NCI-H1436 treated with DMSO at 0.1 percent for 48 hours (cell line): ENCODE measurements at places on chromosomes 2 and 18.

- DNase-seq: no peak
Measured at GRCh38 chr2:170897108-170897507, 31.9 kb upstream of the GORASP2 start.

DNA sequence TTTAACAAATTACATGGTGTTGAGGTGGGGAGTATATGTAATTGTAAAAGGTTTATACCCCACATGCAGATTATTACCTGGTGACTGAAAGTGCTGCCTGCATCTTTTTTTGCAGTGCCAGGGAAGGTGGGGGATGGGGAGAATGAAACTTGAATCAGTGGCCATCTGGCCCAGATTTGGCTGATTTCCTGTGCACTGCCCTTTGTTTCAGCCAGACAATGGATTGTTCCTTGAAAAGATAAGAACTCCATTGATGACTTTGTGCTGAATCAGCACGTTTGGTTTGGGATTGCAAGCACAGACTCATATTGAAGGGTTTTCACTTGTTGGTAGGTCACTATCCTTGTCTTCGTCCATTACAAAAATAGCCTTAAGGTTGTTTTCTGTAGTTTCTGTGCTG, 20.9 kb downstream of the GREB1L start:
- DNase-seq: no peak

GRCh38 chr18:46706968-46707367, 49.9 kb downstream of the ST8SIA5 start:
- no peak for DNase-seq

DNA sequence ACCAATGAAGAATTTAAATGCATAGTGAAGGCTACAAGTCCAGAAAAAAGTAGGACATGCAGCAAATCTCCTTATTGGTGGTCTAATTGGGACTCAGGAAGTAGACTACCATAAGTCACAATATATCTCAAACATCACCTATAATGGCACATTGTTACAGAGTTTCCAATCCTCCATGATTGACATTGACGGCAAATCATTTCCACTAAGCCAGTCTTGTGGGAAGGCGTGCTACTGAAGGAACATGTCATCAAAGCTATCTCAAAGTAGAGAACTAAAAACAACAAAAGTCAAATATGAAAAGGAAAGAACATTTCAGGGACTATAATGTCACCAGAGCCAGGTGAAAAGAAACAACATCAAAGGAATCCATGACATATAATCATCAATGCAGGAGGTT, 166.4 kb upstream of the PID1 start:
- DNase-seq: no peak

DNA sequence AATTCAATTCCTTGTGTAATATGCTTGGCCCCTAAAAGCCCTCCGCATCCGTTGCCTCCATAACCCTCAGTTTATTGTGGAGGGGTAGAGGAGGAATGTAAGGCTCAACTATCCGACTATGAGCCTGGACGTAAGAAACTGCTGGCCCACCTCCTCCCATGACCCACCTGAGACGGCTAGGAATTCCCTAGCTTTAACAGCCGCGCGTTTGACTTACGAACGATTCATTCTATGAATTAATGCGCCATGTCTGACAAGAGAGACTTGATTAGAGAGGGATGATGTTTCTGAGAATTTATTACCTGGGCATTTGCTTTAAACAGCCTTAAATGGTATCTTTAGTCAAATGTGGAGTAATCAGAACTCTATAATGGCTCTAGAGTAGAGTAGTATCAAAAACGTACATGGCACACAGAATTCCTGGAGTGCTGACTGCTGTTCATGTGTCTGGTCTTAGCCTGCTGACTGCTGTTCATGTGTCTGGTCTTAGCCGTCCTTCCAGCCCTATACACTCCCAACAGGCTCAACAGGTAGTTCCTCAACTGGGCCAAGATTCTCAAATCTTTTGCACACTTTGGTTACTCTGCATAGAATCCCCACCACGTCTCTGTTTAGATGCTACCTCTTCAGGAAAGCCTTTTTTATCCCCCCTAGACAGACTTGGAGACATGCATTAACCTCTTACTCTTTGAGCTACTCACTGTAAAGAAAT, 899 bp upstream of the GFPT1 start:
- DNase-seq: no peak

- DNase-seq: peak; percentile 39
Measured at GRCh38 chr2:206442833-206443734, at the start of gene ADAM23. ADAM23 (plus strand) TSS chr2:206443532; CDS start chr2:206443867, 335 bp downstream.

- DNase-seq: no peak
Measured at GRCh38 chr18:76406791-76407190, 88.3 kb downstream of the ZNF516 start.

DNA sequence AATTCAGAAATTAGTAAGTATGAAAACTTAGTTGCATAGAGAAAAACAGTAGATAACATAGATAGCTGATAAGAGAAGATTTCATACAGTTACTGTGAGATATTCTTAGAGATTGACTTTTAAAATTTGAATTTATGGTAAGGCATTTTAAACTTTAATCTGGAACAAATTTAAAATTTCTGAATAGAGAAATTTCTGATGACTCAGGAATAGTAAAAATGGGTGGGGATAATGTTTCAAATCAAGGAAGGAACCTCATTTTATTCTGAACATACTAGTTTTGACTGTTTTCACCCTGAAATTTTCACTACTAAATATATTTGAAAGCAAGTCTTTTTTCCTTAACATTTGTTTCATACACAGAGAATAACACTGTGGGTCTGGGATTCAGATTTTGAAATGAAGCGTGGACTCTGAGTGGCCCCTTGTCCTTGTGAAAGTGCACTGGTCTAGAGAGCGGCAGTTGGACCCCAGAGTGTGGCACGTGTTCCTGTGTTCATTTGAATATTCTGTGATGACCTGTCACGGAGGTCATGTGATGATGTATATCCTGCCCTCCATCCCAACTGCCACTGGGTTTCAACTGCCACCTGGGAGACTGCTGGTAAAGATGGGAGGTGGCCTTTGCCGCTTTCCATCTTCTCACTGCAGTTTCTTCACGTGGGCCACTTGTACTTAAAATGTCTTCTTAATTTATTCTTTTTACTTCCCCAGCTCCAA, 38.5 kb upstream of the RAB6D start:
- DNase-seq: no peak

DNA sequence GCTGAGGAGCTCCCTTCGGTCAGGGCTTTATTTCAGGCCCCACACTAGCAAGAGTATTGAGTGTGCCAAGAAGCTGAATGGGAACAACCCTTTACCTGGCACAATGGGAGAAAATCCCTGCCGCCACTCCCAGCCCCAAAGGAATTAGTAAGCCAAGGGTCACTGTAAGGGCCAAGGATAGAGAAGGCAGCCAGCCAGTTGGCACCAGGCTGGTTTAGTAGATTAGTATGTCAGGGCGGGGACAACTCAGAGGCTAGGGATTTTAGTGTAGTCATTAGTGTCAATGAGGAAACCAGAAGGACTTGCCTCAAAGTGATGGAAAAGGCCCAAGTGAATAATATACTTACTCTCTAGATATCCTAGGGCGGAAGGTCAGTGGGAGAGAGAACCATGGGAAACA, 34.9 kb upstream of the CYP26B1 start:
- DNase-seq: no peak

GRCh38 chr2:16726147-16726546, 60.5 kb upstream of the CYRIA start:
- DNase-seq: no peak

- no peak for DNase-seq
Measured at GRCh38 chr2:212193056-212193455, 345.5 kb downstream of the ERBB4 start.

- no peak for DNase-seq
Measured at GRCh38 chr2:134327367-134327766, 73.5 kb downstream of the MGAT5 start.

- DNase-seq: no peak
Measured at GRCh38 chr2:100928235-100928634, 73.9 kb upstream of the RPL31 start.

GRCh38 chr2:18834341-18834740, 245.0 kb upstream of the NT5C1B start:
- no peak for DNase-seq

DNA sequence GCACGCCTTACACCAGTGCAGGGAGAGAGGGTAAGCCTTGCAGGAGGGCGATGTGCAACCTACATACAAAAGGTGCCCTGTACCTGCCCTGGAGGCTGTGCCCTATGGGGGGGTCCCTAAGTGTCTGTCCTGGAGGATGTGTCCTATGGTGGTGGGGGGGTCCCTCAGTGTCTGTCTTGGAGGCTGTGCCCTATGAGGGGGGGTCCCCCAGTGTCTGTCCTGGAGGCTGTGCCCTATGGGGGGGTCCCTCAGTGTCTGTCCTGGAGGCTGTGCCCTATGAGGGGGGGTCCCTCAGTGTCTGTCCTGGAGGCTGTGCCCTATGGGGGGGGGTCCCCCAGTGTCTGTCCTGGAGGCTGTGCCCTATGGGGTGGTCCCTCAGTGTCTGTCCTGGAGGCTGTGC, 216.6 kb downstream of the HDAC4 start:
- DNase-seq: no peak

DNA sequence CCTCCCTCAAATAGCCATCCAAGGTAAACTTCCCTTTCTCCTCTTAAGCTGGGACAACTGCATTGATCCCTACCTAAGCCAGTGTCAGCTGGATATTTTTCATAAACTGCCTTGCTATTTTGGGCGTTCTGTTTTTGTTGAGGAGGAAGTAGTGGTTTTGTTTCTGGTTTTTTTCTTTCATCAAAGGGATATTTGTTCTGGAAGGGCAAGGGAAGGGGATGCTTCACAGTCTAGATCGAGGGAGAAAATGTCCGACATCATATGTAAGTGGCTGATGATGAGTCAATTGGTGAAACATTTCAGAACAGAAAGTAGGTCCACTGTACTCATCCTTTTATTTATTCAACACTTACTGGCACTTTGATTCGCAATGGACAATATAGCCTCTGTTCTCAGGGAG, 31.0 kb downstream of the TANC1 start:
- DNase-seq: no peak

GRCh38 chr2:12167525-12168317, 421.3 kb downstream of the LPIN1 start:
- DNase-seq: no peak

- DNase-seq: no peak
Measured at GRCh38 chr2:39739386-39739785, 39.7 kb downstream of the THUMPD2 start.

DNA sequence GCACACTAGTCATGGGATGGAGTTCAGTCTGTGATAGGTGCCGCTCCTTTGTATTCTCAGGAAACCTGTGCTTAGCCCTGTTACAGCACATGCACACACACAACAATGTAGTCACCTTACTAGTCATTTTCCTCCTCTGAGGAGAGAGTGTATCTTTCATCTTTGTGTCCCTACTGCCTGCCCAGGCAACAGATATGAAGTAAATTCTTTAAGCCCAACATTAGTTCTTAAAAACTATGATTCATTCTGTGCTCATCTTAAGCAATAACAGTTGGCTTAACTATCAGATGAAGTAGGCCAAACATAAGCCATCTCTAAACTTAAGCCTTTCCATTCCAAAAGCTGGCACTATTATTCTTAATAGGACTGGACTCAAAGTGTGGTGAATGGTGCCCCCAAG, 186.5 kb downstream of the LNPK start:
- no peak for DNase-seq

GRCh38 chr2:135573620-135574019, 42.3 kb downstream of the R3HDM1 start:
- no peak for DNase-seq

DNA sequence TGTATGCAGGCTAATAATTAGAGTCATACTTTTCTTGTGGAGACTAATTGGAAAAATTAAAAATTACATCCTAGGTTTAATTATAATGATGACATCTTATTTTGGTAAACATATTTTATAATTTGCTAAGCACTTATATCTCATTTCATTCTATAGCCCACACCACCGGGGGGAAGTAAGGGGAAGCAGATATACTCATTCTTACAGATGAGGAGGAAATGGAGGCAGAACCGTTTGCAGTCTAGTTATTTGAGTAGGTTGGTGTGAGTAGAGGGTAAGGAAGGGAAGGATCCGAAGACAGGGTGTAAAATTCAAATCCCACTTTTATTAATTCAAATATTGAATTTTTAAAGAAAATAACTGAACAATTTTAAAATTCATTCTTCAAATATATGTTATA, 3.7 kb downstream of the ITGAV start:
- DNase-seq: no peak

GRCh38 chr18:35707674-35708073, 126.1 kb downstream of the GALNT1 start:
- no peak for DNase-seq

DNA sequence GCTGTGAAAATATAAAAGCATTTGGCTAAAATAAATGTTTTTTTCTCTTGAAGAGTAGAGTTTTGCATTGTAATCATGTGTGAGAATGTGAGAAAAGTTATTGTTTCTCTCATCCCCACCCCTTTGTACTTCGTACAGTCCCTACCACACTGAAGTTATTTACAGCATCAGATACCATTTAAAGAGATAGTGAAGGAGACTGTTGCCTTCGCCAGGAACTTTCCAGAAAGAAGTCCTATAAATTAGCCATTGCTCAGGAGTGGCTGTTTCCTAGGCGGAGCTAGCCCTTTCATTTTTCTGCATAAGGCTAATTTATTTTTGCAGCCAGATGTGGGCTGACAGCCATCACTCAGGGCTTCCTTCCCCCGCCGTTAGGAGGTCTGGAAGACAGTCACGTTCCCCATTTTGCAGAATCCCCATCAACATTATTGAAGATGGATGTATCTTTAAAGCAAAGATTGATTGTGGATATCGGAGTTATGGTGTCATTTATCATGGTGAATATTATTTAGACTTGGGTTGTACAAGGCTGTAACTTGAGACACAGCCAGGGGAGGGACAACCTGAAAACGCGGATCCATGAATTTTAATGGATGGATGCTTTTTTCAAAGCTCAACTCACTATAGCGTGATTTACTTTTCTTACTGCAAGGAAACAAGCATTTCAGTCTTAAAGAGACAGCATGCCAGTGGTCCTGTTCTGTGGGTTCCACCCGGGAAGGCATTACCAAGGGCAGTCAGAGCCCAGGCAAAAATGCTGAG, 17.1 kb downstream of the TSHZ1 start:
- no peak for DNase-seq

- DNase-seq: no peak
Measured at GRCh38 chr2:43076676-43077075, 149.7 kb downstream of the ZFP36L2 start.

- DNase-seq: no peak
Measured at GRCh38 chr2:150464986-150465385, 22.5 kb downstream of the RND3 start.

DNA sequence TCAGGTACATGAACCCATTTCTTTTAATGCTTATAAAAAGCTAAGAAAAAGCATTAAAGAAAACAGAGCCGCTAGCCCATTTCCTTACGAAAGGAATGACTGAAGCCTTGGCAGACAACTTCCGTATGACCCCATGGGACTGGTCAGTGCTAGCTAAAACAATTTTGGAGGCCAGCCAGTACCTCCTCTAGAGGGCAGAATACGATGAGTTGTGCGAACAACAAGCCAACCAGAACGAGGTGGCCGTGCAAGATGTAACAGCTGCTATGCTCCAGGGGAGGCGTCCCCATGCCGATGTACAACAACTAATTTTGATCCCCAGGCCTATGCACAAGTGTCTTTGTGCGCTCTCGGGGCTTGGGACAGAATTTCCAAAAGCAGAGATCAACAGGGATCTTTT, 16.7 kb downstream of the MAP3K2 start:
- no peak for DNase-seq
